ENCODE measurements at places on chromosomes 4 and X. TPM values are rescaled to one million over a fixed set of nuclear protein-coding genes. Genes with fewer than 3 reads are reported as not detected.

ZNF630 gene
- 6.4 TPM for total RNA-seq

- no peak overlapping the region for H3K4me3 ChIP-seq
- peaks cover 1% of the 10 kb centered on the region for H3K4me1 ChIP-seq
- no peak overlapping the region for H3K27ac ChIP-seq
- H3K27me3 ChIP-seq: no peaks in the 10 kb centered on the region
- H3K36me3 ChIP-seq: no peaks in the 10 kb centered on the region
Measured at GRCh38 chr4:75678965-75679364, 5.8 kb upstream of the G3BP2 start.

DNA sequence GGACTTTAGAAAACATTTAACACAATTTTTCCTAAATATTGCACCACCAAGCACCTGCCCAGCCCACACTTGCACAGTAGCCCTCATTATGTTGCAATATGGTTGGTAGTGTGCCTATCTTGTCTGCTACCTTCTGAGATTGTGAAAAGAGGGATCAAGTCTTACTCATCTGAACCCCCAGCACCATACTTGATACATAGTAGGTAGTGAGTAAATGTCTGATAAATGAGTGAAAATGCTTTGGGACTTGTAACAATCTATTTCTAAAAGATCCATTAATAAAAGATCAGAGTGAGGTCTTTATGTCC is 118.4 kb upstream of the MED14 start:
- DNase-seq: no peak
- H3K27ac ChIP-seq: no peak overlapping the region
- peaks cover 3% of the 10 kb centered on the region for H3K4me1 ChIP-seq
- no peaks in the 10 kb centered on the region for H3K36me3 ChIP-seq
- no peaks in the 10 kb centered on the region for H3K27me3 ChIP-seq
- no peak overlapping the region for H3K4me3 ChIP-seq

DNA sequence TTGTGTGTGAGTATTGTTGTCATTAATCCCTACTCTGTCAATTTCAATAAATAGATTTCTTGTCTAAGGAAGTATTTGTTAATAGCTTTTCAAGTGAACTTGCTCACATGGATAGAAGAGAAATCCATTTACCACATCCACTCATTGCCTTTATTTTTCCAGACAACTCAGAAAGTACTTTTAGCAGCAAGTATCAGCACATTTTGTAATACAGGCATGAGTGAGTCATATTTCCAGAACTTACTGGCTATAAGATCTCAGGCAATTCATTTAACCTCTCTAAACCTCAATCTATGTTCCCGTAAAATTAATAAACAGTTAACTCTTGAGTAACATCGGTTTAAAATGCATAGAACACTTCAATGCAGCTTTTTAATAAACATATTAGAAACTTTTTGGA is 317.9 kb upstream of the PCDH7 start:
- H3K4me3 ChIP-seq: no peak overlapping the region
- no peak overlapping the region for H3K27ac ChIP-seq
- no peaks in the 10 kb centered on the region for H3K4me1 ChIP-seq

DNA sequence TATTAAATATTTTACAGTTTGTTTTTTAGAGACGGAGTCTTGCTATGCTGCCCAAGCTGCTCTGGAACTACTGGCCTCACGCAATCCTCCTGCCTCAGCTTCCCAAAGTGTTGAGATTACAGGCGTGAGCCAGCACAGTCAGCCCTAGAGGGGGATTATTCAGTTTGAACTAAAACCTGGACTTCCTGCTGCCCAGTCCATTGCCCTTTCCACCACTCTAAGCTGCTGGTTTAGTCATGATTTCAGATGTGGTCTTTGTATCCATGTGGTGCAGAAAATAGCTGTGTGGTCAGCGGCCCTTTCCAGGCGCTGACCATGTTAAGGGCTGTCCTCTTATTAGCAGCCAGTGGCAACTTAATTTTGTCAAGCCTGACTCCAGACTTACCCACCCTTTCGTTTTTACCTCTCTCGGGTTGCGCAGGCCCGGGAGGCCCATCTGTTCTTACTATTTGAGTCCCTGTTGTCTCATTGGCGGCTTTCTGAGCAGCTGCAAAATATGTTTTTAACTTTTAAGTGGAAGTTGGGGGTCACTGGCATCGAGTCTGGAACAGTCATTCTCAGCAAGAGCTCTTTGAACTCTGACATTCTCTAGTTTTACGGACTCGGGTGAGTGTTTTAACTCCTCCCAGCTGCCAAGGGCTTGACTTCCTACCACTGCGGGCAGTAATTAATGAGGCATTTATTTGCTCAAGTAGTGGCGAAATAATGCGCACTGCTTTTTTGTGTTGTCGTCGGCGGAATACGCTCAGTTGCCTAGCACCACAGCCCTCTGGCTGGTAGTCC is 773 bp upstream of the VMA21 start:
- H3K4me1 ChIP-seq: peaks cover 6% of the 10 kb centered on the region
- no peaks in the 10 kb centered on the region for H3K36me3 ChIP-seq
- peak overlapping the region; percentile 91 for H3K27ac ChIP-seq
- peak; percentile 27 for DNase-seq

DNA sequence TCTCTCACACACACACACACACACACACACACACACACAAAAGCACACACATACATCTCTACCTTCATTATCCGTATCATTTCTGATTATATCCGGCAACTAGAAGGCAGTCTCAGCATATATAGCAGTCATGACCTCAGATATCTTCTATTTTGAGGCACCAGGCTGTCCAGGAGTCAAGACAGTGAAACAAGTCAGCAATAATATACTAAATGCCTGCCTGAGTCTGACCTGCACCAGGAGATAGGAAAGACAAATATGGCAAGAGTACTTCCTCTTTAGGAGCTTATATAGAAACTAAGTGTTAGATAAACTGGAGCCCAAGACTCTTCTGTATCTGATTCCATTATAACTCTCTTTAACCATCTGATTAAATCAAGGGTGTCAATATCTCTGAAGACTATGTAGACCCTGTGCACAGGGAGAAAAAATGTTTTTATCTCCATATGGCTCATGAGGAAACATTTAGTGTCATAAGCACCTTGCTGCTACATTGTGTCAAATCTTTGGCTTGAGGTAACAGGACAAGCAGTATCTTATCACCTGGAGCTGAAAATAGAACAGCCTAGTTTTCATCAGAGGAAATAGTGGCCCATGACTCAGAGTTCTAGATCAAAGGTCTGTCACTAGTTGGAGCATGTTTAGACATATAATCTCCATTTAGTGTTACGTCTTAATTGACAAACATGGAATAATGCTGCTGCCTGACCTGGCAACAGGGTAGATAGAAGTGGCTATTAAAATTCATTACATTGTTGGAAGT is 27.0 kb upstream of the FAM47B start:
- H3K27ac ChIP-seq: no peak overlapping the region
- no peak overlapping the region for H3K4me3 ChIP-seq
- no peak for DNase-seq
- H3K36me3 ChIP-seq: no peaks in the 10 kb centered on the region
- H3K27me3 ChIP-seq: no peaks in the 10 kb centered on the region

DNA sequence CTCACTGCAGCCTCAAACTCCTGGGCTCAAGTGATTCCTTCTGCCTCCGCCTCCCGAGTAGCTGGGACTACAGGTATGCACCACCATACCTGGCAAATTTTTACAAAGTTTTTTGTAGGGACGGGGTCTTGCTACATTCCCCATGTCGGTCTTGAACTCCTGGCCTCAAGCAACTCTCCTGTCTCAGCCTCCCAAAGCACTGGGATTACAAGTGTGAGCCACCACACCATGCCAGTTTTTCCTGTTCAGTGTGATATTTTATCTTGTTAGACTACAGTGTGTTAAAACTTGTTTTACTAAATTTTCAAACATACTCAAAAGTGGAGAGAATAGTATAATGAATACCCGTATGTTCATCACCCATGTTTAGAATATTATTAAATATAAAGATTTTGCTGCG is 12.1 kb downstream of the HPRT1 start:
- H3K4me1 ChIP-seq: no peaks in the 10 kb centered on the region
- no peak overlapping the region for H3K27ac ChIP-seq
- no peaks in the 10 kb centered on the region for H3K36me3 ChIP-seq
- H3K4me3 ChIP-seq: no peak overlapping the region
- no peaks in the 10 kb centered on the region for H3K27me3 ChIP-seq

Measured in thyroid gland (tissue), 4 donors.